ENCODE measurements at places on chromosomes 7 and 10.

GRCh38 chr10:80156216-80156615, 23.7 kb downstream of the PLAC9 start:
- no peaks in the 10 kb centered on the region for H3K27me3 ChIP-seq
- DNase-seq = no peak
- H3K4me1 ChIP-seq = no peaks in the 10 kb centered on the region
- H3K27ac ChIP-seq = no peak overlapping the region

DNA sequence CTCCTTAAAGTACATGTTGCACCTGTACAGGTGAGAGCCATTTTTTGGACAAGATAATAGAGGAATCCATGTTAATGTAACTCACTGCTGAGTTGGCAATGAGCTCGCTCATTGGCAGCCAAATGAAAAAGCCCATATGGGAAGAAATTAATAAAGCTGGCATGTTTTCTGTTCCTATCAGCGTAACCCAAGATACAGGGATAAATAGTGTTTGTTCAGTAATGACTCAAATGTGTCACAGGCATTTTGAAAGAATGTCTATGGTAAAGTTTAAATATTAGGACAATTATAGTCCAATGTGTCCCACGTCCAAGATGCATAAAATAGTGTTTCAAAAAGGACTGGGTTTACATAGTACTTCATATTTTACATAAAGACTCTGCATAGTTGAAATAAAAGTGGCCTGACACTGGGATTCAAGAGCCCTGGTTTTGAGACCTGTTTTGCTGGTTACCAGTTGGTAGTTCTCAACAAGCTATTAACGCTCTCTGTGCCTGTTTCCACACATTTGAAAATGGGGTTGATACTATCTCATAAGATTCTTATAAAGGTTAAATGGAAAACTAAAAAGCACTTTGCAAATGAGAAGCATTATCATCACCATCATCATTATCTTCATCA, 49.1 kb downstream of the MTURN start:
- H3K27me3 ChIP-seq = no peaks in the 10 kb centered on the region
- no peak overlapping the region for H3K4me3 ChIP-seq
- H3K36me3 ChIP-seq = no peaks in the 10 kb centered on the region
- peaks cover 6% of the 10 kb centered on the region for H3K4me1 ChIP-seq

GRCh38 chr7:142228537-142229104, 29.2 kb downstream of the PRSS58 start:
- no peak for DNase-seq
- no peaks in the 10 kb centered on the region for H3K4me1 ChIP-seq
- H3K36me3 ChIP-seq = no peaks in the 10 kb centered on the region
- H3K27me3 ChIP-seq = peaks cover 11% of the 10 kb centered on the region
- H3K4me3 ChIP-seq = no peak overlapping the region
- H3K27ac ChIP-seq = no peak overlapping the region

DNA sequence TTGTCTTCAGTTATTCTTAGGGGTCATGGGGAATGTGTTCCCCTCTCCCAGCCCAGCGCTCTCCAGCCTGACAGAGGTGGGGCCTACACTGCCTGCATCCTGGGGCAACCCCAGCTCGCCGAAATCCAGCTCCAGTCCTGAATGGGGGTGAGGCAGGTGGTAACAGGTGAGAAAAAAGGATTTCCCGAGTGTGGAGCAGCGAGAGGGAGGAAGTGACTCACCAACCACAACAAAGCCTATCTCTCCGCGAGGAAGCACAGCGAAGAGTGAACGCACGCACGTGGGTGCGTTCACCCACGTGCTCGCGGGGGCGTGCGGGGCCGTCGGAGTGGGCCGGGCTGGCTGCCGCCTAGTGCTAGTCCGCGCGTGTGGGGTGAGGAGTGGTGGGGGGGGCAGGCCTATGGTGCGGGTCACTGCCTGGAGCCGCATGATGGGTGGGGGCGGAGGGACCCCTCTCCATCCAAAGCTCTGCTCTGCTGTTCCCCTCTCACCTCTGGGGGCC, 855 bp upstream of the PALD1 start:
- peak overlapping the region; percentile 43 for H3K4me3 ChIP-seq
- H3K27ac ChIP-seq = no peak overlapping the region
- no peaks in the 10 kb centered on the region for H3K36me3 ChIP-seq

DNA sequence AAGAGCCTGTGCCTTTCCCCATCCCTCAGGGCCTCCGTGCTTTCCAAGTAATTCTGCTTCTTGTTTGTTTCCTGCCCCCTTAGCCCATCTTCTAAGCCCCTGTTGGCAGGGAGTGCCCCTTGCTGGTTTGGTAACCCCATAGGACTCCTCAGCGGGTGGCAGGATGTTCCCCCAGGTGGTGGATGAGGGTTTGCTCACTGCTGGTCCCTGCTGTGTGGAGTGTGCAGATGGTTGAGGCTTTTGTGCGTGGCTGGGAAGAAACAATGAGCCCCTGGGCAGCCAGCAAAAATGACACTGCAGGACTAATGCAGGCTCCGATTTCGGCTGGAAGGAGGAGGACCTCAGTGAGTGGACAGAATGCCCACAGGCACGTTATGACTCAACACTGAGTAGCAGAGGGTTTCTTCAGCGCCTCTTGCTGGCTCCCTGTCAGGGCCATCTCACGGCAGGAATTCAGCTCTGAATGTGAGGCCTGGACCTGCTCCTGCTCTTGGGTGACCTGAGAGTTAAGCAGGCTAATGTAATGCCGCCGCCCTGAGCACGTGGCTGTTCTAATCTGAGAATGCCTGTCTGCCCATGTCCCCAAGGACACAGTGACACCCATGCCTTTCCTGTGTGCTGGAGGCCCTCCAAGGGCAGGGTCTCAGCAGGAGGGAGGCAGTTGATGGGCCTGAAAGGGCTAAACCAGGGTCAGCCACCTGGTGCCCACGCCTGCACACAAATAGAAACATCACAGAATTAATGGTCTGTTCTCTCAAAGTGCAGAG, 16.6 kb downstream of the BAG3 start:
- no peaks in the 10 kb centered on the region for H3K27me3 ChIP-seq
- DNase-seq = no peak
- no peak overlapping the region for H3K4me3 ChIP-seq
- H3K36me3 ChIP-seq = peaks cover 11% of the 10 kb centered on the region
- no peak overlapping the region for H3K27ac ChIP-seq

DNA sequence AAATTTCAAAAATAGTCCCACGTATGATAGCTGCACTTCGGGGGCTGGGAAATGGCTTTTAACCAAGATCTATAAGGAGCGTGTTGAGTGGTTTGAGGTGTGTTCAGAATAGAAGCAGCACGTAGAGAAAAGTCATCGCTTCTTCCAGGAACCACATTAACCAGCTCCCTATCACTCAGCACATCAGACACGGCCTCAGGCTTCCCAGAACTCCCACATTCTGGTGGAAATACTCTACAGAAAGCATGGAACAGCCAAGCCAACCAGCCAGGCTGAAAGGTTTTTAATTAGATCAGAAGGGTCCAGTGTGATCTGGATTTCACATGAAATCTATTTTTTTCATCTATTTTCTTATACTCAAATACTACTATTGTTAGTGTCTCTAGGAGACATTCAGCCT, 231.5 kb upstream of the NRP1 start:
- H3K27ac ChIP-seq = no peak overlapping the region
- no peak for DNase-seq
- no peaks in the 10 kb centered on the region for H3K27me3 ChIP-seq

- H3K4me1 ChIP-seq = no peaks in the 10 kb centered on the region
- H3K4me3 ChIP-seq = no peak overlapping the region
- no peaks in the 10 kb centered on the region for H3K36me3 ChIP-seq
- H3K27me3 ChIP-seq = no peaks in the 10 kb centered on the region
- no peak overlapping the region for H3K27ac ChIP-seq
Observed at GRCh38 chr7:67913604-67914003, 917.0 kb downstream of the TYW1 start.

DNA sequence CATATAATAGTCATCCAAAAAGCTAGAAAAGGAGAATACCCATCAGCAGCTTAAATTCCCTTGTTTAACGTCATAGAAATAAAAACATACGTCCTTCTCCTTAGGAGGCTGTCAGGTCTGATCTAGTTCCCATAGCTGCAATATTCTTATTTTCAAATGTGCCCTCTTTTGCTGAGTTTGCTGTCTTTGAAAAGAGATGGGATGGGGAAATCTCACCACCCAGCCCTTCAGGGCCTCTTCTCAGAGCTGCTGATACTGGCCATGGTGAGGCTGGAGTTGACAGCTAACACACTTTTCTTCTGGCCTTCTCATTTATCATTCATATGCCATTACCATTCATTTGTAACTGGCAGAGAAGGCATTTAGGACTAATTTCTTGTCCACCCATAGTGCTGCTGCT, 5.1 kb upstream of the PCGF5 start:
- DNase-seq = no peak
- no peaks in the 10 kb centered on the region for H3K36me3 ChIP-seq
- no peak overlapping the region for H3K4me3 ChIP-seq
- peaks cover 6% of the 10 kb centered on the region for H3K4me1 ChIP-seq
- no peaks in the 10 kb centered on the region for H3K27me3 ChIP-seq

DNA sequence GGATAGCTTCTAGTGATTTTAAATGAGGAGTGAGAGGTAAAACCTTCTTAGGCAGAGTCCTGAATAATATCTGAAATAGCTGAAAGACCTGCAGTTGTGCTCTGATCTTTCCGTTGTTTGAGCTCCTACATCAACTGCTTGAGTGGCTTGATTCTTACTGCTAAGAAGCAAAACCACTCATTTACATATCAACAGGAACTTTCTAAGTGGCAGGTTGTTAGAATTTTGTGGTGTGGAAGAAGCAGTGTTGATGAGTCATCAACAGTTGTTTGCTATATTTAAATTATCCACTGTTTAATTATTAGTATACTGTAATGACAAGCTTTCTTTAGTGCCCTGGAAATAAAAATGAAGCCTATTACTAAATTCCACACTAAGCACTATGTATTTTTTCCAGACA, 689.5 kb downstream of the DNAJB9 start:
- no peak overlapping the region for H3K27ac ChIP-seq
- H3K4me3 ChIP-seq = no peak overlapping the region
- no peaks in the 10 kb centered on the region for H3K36me3 ChIP-seq
- DNase-seq = no peak

DNA sequence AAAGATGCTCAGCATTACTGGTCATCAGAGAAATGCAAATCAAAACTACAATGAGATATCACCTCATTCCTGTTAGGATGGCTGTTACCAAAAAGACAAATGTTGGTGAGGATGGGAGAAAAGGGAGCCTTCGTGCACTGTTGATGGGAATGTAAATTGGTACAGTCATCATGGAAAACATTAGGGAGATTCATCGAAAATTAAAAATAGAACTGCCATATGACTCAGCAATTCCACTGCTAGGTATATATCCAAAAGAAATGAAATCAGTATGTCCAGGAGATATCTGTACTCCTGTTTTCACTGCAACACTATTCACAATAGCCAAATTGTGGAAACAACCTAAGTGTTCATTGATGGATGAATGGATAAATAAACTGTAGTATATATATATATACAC, 228.1 kb downstream of the ACTR3B start:
- H3K27me3 ChIP-seq = no peaks in the 10 kb centered on the region
- no peaks in the 10 kb centered on the region for H3K36me3 ChIP-seq
- H3K27ac ChIP-seq = no peak overlapping the region
- no peak for DNase-seq
- H3K4me3 ChIP-seq = no peak overlapping the region

DNA sequence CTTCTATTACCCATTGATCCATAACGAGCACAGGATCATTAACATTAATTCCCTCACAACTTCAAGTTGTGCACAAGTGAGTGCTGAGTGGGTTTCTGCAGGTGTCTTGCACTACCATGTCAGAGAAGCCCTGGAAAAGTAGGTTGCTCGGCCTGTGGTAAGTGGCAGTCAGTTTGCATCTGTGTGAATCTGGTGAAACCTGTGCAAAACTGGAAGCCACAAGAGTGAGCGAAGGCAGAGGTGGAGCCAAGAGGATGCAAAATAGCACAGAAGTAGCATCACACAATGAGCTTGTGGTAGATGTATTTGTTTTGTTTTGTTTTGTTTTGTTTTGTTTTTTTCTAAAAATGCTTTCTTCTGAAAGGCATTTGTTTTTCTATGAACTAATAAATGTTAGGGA, 181.5 kb downstream of the THSD7A start:
- no peaks in the 10 kb centered on the region for H3K4me1 ChIP-seq
- no peak overlapping the region for H3K4me3 ChIP-seq
- no peaks in the 10 kb centered on the region for H3K27me3 ChIP-seq

- no peak overlapping the region for H3K4me3 ChIP-seq
- H3K27ac ChIP-seq = no peak overlapping the region
- DNase-seq = no peak
Observed at GRCh38 chr10:71970331-71970730, 6.1 kb downstream of the CHST3 start.

DNA sequence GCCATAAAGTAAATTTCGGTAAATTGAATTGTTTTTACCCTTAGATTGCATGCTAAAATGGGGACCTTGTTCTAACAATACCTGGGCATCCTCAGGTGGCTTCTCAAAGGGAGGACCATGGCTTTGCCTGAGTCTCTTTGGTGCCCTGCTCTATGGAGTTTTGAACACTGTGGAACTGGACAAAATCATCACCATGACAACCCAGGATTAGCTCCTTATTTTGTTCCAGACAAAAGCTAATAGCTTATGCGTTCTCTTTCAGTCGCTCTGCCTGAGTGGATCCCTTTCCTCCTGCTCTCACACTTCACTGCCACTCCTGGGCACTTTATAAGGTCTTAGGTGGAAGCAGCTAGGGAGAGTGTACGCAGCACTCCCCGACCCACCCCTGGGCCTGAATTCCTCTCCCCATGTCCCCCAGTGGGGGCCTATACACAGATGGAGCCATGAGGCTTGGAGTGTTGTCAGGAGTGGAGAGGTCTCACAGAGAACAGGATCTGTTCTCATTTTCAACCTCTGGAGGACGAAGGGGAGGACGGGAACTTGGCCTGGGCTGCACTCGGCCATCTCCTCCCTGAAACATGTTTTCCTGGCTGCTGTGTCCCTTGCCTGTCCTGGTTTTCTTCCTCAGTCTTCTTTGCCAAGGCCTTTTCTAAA, 19.0 kb downstream of the ADCYAP1R1 start:
- DNase-seq = no peak
- H3K4me1 ChIP-seq = no peaks in the 10 kb centered on the region
- no peaks in the 10 kb centered on the region for H3K36me3 ChIP-seq
- no peak overlapping the region for H3K4me3 ChIP-seq
- peaks cover 19% of the 10 kb centered on the region for H3K27me3 ChIP-seq

DNA sequence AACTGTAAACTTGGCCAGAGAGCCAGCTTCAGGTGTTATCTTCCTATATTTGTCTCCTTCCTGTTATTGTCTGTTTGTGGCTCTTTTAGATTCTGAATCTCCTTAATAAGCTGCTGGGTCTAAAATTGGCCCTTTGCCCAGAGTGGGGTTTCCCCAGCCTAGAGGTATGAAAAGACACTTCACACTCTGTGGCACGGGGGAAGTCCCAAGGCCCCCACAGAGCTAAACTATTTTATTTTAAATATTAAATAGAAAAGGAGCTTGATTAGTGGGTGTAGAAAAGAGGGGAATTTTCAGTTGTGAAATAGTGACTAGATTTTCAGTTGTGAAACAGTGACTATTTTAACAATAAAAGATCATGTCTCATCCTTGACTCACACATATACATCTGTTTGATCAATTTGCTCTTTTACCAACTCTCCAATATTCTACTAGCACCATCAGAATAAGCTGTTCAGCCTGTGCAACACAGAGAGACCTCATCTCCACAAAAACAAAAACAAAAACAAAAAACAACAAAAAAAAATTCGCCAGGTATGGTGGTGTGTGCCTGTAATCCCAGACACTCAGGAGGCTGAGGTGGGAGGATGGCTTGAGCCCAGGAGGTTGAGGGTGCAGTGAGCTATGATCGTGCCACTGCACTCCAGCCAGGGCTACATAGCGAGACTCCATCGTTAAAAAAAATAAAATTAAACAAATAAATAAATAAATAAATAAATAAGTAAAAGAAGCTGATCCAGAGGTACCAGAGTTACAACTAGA, 24.9 kb upstream of the ADO start:
- no peak overlapping the region for H3K4me3 ChIP-seq
- H3K27me3 ChIP-seq = no peaks in the 10 kb centered on the region
- H3K27ac ChIP-seq = peak overlapping the region; percentile 44
- no peaks in the 10 kb centered on the region for H3K36me3 ChIP-seq

Measured in T-cell (primary cell).